Glomerular endothelial cell (primary cell): ENCODE measurements at places on chromosomes 5 and 9. TPM values are rescaled to one million over a fixed set of nuclear protein-coding genes. Genes with fewer than 3 reads are reported as not detected.

Gene CCDC180
- 2.3 and 3.4 TPM in 2 replicates for total RNA-seq

DNA sequence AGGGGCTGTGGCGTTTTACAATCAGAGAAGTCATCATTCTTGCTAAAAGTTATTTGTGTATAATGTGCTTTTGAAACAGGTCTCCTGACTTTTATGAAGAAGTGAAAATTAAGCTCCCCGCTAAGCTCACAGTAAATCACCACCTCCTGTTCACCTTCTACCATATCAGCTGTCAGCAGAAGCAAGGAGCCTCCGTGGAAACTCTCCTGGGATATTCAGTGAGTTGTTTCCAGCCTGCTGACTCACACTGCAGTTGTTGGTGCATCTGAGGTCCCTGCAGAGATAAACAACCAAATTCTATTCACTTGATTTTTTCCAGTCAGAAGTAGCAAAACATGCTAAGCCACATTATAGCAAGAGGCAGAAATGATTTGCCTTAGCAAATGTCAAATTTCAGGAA, 156.7 kb downstream of the DOCK8 start:
- no peak for DNase-seq

DNA sequence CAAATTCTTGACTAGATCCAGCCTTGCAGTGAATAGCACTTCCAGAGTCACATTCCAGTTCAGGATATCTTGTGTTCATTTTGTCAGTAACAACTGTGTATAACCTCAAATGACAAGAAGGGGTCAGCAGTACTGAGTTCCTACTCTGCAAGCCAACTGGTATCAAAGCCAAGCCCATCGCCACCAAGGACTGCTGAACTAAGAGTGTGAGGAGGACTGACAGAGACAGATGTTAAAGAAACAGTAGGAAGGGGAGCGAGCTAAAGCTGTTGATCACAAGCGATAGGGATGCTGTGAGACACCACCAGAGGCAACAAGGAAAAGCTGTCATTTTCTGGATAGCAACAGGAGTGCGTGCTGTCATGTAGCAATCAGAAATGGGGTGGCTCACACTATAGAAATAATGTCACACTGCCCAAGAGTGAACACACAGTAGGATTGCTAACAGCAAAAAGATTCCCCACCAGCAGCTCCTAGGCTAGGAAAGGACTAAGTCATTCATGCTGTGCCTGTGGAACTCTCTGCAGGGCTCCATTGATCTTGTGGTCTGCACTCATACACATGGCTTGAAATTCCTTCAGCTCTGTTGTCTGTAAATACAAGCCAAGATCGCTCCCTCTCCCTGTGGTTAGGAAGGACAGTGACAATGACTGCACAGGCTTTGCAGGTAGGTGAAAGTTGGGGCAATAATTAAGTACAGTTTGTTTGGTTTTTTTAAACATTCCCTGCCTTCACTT, 658.6 kb downstream of the NR2F1-AS1 start:
- DNase-seq = no peak

GRCh38 chr5:60765019-60765709, 65.2 kb upstream of the DEPDC1B start:
- DNase-seq = no peak

Gene CD74
- total RNA-seq = 24.3 and 34.1 TPM in 2 replicates

DNA sequence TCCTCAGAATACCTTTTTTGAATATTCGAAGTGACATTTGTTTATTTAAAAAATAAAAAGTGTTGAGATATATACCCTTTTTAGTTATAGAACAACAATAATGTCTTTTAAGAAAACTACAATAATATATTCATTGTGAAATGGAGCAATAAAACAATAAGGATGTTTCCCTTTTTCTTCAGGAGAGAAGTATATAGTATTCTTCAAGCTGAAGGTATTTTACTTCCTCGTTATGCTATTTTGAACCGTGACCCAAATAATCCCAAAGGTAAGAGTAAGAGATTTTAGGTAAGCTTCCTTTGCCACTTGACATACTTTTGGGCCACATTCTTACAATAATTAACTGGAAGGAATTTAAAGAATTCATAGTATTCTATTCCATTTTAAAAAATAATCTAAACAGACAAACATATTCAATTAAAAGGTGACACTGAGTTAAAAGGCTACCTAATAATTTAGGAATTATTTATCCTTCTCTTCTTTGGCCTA, 18.1 kb downstream of the PPIP5K2 start:
- DNase-seq = no peak
